ENCODE measurements at places on chromosomes 7 and 10.

GRCh38 chr7:158395780-158396278, 191.8 kb downstream of the PTPRN2 start:
- no peak for DNase-seq

GRCh38 chr7:108805808-108806397, 236.2 kb downstream of the DNAJB9 start:
- DNase-seq, result no peak

- no peak for DNase-seq
Observed at GRCh38 chr7:131103997-131104396, 223.7 kb upstream of the MKLN1 start.

DNA sequence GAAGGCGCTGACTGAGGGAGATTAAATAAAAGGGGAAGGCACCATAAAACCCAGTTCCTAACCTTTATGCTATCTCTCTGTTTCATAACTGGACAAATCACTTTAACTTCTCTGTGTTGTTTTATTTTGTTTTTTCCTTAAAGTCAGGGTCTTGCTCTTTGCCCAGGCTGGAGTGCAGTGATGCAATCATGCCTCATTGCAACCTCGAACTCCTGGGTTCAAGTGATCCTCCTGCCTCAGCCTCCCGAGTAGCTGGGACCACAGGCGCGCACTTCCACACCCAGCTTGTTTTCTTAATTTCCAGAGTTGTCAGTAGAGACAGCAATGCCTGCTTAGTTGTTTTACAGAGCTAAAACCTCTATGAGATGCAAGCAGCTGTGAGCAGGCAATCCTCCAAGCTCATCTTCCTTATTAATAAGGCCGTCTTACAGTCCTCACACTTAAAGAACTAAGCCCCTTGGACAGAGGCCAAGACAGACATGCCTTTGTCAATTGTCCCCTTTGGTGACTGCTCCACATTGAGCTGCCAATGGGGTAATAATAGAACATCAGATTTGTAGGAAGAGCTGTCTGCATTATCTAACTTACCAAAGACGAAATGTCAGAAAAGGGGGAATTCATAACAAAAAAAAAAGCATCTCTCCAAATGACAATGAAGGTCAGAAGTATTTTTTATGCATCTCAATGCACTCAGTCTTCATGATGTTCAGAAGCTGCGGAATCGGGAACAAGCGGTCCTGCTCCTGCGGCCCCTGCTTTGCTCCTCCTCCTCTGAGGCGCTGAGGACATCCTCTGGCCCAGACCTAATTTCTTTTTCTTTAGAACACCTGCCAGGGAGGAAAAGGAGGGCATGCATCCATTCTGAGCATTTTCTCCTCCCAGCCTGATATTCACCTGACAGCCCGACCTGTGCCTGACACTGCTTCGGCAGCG, 62.7 kb upstream of the RNF32 start:
- DNase-seq, result no peak

GRCh38 chr7:44294325-44295069, 30.9 kb downstream of the CAMK2B start:
- DNase-seq, result no peak

GRCh38 chr10:116324227-116324950, at the start of gene CCDC172:
Gene CCDC172, plus strand, starts transcription at chr10:116324448. Its CDS starts 564 bp downstream, at chr10:116325012.
- no peak for DNase-seq

DNA sequence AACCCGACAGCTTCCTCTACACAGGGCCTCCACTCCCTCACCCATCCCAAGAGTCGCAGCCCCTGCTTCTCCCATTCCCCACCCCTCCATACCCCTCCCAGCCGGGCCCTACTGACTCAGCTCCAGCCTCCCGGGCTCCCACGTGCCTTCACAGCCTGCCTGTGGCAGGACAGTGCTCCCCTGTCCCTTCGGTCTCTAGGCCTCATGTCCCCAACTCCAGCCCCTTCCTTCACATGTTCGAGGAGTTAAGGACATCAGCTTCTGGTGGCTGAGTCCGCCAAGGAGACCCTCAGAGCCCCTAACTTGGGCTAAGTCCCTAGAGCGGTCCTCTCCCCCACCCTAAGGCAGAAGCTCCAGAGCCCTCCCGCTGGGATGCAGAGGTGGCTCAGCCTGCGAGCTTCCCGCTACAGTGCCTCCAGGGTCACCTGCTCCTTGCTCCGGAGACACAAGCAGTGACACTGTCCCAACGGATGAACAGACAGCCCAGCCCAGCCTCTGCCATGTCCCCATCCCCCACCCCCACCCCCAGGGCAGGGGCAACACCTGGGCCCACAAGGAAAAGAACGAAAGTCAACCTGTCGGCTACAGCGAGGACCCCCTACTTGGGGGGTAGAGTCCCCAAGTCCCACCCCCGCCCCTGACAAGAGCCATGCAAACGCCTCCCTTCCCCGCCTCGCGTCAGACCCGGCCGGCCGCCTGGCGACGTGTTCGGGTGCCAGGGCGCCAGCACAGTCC, 716 bp downstream of the SMARCD3 start:
- DNase-seq, result no peak

DNA sequence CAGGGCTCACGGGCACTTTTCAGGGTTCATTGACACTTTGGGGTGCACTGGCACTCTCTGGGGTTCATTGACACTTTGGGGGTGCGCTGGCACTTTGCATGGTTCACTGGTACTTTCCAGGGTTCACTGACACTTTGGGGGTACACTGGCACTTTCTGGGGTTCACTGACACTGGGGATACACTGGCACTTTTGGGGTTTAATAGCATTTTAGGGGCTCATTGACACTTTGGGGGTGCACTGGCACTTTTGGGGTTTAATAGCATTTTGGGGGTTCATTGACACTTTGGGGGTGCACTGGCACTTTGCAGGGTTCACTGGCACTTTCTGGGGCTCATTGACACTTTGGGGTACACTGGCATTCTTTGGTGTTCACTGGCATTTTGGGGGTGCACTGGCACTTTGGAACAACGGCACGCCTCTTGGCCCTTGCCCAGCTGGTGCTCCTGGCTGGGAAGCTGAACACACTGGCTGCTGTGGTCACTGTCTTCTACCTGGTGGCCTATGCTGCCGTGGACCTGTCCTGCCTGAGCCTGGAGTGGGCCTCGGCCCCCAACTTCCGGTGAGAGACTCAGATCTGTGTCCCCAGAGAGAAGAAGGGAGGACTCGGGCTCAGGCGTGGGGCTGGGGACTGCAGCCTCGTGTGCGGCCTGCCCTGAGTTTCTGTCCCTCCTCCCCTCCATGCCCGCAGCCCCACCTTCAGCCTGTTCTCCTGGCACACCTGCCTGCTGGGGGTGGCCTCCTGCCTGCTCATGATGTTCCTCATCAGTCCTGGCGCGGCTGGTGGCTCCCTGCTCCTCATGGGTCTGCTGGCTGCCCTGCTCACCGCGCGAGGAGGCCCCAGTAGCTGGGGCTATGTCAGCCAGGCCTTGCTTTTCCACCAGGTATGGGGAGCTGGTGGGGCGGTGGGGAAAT, 6.2 kb upstream of the TRIP6 start:
- no peak for DNase-seq

- no peak for DNase-seq
Observed at GRCh38 chr7:128099204-128099671, 68.0 kb upstream of the LRRC4 start.

DNA sequence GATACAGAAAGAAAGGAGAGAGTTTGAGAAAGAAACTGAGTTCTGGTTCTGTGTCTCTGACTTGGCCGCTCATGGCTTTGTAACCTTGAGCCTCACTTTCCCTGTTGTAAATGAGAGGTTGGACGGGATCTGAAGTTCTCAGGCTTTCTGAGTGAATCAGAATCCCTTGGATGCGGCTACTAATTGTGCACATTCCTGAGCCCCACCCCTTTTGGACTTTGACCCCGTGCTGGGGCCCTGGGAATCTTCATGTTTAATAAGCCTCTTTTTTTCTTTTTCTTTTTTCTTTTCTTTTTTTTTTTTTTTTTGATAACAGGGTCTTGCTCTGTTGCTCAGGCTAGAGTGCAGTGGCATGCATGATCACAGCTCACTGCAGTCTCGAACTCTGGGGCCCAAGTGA, 26.9 kb downstream of the SLC25A28 start:
- no peak for DNase-seq

DNA sequence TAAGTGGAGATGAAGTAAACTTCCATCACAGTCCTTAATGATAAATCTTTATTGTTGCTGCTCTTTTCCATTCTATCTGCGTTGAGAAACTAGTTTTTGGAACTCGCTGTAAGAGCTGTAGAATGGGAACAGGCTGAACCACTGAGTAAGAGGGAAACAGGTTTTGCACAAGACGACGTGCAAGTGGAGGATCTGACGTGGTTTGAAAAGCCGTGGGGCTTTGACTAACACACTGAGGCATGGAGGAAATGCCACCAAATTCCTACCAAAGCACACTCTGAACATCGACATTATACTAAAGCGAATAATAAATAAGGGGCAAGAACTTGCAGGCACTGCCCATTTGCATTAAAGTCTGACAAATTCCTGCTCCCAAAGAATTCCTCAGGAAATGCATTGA, 160.6 kb downstream of the KLF6 start:
- DNase-seq, result no peak

DNA sequence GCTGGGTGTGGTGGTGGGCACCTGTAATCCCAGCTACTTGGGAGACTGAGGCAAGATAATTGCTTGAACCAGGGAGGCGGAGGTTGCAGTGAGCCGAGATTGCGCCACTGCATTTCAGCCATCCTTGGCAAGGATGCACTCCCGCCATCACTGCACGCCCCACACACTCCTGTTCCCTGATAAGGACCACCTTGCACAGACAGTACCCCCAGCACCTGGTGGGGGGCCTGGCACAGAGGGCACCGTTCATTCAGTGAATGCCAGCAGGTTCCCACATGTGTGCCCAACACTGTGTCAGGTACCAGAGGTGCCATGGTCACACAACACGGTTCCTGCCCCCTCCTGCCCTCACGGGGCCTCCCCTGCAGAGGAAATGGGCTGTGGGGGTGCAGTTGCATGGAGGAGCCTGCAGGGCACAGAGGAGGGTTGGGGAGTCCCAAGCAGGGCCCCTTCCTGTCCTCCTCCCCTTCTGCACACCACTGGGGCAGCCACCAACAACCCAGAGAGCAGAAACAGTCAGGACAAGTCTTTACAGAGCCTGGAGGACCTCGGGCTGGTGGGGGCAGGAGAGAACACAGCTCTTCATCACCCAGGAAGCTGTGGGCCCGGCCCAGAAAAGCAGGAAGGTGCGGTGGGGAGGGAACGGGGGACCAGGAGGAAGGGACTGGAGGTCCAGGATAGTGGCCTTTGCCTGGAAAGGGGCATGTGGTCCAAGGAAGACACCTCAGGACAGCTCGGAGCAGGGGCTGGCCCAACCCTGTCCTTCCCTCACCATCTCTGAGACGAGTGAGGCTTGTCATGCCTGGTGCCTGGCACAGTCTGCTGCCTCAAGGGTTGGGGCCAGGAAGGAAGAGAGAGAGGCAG, 7.1 kb downstream of the CRYGN start:
- no peak for DNase-seq

DNA sequence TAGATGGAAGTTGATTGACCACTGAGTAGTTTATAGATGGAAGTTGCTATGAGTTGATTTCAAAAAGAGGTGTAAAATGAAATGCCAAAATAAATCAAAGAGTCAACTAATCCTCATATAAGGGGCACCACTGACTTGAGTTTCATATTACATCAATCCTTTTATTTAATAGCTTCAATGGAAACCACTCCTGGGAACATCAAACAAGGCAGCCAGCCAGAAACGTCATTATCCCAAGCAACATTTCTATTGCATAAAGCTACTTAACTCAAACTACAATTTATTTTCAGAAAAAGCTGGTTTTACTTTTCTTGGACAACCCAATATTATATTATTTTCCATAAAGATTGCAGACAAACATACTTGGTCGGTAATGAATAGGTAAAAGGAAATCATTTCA, 162.1 kb downstream of the TSPAN12 start:
- no peak for DNase-seq

All from stimulated activated CD4-positive, alpha-beta T cell treated with anti-CD3 and anti-CD28 coated beads, Interleukin-1b, Interleukin-23, amount 100 ng/mL, for 1 hour (primary cell).